ENCODE measurements at places on chromosomes 11 and 22.

DNA sequence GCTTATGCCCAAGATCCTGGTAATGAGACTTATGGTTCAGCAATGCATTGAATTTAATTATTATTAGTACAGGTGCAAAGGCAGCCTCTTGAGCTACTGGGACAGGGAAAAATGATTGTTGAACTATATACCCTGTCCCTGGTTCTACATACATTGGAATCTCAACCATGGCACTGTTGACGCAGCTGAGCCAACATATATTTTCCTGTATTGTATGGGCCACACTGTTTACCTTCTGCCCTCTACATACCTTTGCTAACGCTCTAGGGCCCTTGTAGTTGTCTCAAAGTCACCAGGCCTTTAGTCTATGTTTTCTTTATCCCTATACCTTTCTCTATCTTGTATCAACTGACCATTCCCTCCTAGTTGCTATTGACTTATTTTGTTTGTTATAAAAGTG is 22.6 kb downstream of the KREMEN1 start:
- no peak for DNase-seq

DNA sequence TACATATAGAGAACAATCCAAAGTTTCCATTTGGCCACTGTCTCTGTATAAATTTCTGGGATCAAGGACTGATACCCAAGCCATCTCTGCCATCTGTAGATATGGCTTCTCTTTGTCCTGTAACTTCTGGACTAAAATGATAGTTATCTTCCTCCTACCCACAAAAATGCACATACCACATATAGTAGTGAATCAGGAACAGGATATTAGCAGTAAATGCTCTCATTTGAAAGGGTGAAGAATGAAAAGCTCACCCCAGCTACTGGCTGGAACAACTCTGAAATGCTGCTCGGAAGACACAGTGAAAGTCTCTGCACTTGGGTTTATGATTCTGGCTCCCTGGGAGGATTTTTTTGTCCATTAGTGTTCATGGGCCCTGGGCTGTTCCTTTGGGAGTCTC is 856.4 kb upstream of the LRRC4C start:
- DNase-seq, result no peak

DNA sequence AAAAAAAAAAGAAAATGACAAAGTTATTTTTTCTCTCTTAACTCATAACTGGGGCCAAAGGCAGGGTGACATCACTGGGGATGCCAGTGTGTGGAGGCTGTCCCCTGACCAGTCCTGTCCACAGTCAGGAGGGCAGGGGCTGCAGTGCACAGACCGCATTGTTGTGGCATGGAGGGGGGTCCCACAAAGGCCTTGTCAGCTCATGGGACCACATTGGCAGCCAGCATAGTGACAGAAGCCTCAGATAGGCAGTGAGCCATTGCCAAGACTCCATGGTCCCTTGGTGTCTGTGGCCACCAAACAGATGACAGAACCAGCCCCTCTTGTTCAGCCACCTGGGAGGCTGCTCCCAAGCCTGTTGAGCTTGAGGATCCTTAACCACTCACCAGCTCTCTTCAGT is 4.1 kb downstream of the TMEM80 start:
- DNase-seq, result no peak

GRCh38 chr11:12094872-12095800 is 15.3 kb upstream of the MICAL2 start:
- no peak for DNase-seq
